Activated CD4-positive, alpha-beta memory T cell treated with anti-CD3 and anti-CD28 coated beads, Interleukin-2, amount 10 ng/mL, durations not matched to agents 7 days and 5 days (primary cell): ENCODE measurements at places on chromosomes 3 and 15.

GRCh38 chr3:15289661-15290060 lies 42.7 kb downstream of the SH3BP5 start:
- no peak for DNase-seq

DNA sequence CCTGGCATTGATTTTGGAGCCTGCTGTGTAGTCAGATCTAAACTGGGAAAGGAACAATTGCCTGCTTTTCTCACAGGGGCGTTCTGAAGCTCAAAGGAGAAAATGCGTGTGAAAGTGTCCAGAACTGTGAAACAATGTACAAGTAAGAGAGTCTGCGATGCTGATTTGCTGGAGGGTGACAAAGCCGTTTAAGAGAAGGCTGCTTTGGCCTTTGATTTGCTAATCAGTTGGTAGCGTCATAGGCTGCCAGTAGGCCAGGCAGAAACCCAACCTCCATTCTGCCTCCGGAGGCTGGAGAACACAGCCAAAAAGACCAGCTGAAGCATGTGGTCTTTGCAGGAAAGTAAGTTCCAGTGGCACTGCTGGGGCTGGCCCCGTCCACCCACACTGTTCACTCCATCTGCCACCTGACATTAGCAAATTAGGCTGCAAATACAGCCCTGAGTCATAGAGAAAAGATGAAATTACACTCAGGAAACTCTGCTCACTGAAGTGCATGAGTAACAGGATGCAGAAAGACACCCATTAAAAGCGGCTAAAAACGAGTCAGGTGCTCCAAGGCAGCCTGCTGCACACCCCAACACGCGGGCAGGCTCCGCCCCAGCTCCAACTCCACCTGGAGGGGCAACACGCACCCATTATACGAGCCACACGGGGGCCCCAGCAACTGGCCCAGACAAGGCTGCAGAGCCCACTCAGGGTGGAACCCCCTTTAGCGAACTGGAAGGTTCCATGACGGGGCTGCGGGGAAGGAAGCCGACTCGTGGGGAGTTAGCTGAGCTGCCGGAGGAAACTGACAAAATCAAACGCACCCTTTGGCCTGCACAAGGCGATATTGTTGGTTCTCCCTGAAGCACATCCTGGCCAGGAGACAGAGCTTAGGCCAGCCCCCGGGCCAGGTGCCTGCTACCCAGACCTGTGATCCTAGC lies 31.6 kb downstream of the ZDHHC19 start:
- DNase-seq, result peak; percentile 91

DNA sequence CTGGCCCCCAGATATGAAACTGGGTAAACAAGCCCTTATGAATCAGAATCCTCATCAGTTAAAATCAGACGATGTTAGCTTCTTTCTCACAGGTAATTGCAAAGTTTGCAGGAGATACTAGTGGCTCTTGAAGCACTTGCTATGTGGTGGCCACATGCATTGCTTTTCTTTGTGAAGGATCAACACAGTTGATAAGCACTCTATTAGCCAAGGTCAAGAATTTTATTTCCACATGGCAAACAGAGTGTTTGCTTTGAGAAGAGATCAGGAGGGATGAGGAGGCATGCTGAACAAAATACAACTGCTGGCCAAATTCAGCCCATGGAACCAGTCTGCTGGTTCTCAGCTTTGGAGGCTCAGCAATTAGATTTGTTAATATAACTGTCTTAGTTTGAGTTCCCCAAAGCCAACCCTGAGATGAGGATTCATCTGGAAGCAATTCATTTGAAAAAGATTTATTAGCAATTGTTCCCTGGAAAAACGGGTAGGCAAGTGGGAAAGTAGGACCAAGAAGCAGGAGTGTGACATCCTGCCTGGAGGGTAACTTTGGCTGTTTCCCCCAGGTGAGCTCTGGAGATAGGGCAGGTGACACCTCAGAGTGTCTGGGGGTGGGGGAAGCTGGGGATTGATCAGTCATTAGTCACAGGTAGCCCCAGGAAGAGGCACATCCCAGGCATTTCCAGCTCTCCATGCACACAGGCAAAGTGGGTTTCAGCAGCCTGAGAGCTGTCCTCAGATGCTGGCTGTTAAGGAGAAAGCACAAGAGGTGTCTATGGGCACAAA lies 180.3 kb downstream of the ABHD5 start:
- DNase-seq, result no peak

DNA sequence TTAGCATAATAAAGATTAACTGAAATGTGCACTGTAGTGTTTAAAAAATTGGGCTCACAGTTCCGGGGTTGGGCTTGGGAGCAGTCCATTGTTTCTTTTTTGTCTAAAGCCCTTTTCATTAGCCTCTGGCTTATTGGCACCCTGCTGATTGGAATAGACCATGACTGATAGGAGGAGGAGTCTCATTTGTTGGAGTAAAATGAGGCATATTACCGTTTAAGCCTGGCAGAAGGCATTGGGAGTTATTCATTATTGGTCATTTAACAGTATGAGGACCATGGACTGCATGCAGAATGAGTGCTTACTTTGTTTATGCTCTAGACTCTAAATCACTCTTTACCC lies 139.0 kb upstream of the CGNL1 start:
- no peak for DNase-seq

DNA sequence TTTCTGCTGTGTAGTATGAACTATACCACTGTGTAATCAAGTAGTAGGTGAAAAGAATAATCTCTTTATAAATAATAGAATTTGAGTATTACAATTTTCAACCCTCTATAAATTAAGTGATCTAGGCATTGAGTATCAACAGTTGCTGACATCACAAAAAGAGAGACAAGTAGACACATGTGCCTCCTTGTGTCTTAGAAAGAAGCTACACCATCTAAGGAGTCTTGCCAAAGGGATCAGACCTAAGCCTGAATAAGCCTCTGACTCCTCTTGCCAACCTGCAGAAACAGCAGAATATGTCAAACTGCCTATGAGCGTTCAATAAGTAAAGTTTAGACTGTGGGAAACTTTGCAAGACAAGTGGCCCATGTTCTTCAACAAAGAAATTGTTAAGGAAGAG lies 5.8 kb upstream of the MTMR10 start:
- no peak for DNase-seq

DNA sequence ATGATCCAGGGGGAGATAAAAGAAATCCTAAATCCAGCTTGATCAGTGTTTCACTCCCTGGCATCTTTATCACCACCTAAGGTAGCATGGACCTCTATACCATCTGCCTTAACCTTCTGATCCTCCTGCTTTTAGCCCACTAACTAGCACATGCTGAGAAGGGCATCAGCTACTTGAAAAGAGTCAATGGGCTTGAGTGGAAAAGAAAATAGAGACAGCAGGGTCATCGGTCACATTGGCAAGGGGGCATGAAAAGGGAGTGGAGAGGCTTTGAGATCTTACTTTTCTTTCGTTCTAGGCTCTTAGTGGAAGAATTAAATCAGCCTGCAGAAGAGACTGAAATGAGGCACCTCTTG lies 239 bp upstream of the ZFYVE19 start:
- DNase-seq, result no peak

DNA sequence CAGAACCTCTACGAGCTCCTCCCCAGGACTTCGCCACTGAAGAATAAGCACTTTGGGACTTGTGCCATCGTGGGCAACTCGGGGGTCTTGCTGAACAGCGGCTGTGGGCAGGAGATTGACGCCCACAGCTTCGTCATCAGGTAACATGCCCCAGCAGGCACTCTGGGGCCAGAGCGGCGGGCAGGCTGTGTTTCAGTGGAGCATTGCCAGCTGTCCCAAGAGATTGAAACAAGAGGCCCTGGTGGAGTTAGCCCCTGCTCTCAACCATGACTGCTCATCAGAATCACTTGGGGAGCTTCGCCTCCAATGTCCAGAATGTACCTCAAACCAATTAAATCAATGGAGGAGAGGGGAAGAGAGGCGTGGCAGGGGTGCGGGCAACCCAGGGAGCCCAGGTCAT lies 44.8 kb downstream of the ST8SIA2 start:
- no peak for DNase-seq

- no peak for DNase-seq
Observed at GRCh38 chr3:10187290-10187876, 22.7 kb downstream of the IRAK2 start.

DNA sequence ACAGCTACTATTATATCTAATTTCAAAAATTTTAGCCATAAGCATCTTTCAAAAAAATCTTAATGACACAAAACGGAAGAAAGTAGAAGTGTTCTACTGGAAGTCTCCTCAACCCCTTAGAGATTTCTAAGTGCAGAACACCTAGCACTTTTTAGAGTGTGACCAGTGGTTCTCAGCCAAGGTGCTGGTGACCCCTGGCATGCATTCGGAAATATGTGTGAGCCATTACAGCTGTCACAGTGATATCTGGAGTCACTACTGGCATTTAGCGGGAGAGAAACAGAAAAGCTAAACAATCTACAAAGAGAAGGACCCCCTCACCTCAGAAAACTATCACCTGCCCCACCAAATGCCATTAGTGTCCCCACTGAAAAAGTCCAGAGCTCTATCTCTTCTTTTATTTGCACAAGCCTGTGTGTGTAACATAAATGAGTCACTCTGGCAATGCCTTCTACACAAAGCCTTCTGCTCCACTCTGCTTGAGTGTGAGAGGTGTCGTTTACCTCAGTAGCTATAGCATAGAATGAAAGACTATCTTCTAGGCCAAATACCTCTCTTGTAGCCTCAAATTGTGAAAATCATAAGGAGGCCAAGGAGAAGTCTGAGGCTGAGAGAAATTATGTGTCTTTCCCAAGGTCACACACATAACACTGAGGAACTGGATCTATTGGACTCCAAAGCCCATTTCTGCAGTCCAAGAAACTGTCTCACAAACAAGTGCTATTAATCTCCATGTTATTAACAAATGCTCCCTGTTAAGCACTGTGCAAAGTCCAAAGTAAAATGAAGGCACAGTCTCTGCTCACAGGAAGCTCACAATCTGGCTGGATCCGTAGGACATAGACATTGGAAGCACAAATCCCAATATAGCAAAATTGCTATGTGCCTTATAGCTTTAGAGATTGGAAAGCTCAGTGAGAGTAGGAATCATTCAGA lies 28.5 kb upstream of the KCNMB2 start:
- DNase-seq, result no peak

GRCh38 chr3:89447243-89447642 lies 339.8 kb downstream of the EPHA3 start:
- DNase-seq, result no peak

- no peak for DNase-seq
Observed at GRCh38 chr3:195176776-195177175, 94.2 kb downstream of the XXYLT1 start.

- DNase-seq, result no peak
Observed at GRCh38 chr15:36742696-36743095, 163.3 kb downstream of the CDIN1 start.

GRCh38 chr3:48034000-48034516 lies 17.8 kb upstream of the MAP4 start:
- DNase-seq, result no peak

- DNase-seq, result no peak
Observed at GRCh38 chr3:67145738-67146137, 147.6 kb downstream of the KBTBD8 start.

- DNase-seq, result no peak
Observed at GRCh38 chr3:49422379-49423248, at the start of gene AMT. Gene AMT, minus strand, starts transcription at chr3:49422473. Its CDS starts 23 bp downstream, at chr3:49422450.

DNA sequence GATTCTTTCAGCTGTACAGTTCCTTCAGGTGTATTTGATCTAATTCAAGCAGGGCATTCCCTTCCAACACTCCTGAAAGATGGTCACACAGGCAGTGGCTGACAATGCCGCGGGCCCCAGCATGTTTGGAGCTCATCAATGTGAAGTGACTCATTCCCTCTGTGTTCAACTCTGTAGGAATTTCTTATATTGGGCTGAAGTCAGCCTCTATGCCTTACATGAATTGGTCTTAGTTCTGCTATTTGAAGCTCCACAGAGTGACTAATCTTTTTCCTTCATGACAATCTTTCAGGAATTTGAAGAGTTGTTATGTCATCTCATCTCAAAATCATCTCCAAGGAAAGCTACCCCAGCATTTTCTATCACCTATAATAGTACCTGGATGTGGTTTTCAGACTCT lies 142.5 kb upstream of the C2CD4B start:
- DNase-seq, result no peak

GRCh38 chr3:194537732-194538247 lies 51.0 kb upstream of the ATP13A3 start:
- DNase-seq, result no peak

DNA sequence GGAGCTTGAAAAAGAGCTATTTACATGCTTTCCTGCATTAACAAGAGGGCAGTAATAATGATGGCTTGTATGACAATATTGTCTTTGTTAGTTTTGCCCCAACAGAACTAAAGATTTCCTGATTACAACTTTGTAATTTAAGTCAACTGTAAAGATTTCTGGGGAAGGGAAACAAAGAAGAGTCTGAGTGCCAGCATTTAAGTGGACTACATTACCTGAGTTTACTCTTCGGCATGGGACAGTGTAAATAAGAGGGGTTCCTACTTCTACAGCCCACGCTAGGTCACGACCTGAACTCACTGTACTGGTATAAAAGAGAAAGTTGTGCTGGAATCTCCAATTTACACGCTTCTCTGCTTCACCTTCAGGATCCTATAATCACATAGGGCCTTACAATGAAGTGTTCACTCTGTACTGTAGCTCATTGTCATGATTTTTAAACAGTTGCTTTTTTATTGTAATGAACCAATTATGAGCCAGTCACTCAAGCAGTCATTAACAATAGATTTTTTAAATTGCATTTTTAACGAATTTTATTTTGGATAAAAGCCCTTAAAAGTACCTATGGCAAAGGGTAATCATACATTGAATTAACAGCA lies 39.6 kb downstream of the DPH6 start:
- DNase-seq, result no peak

- DNase-seq, result peak; percentile 45
Observed at GRCh38 chr3:107988460-107989175, 102.2 kb downstream of the CD47 start.

DNA sequence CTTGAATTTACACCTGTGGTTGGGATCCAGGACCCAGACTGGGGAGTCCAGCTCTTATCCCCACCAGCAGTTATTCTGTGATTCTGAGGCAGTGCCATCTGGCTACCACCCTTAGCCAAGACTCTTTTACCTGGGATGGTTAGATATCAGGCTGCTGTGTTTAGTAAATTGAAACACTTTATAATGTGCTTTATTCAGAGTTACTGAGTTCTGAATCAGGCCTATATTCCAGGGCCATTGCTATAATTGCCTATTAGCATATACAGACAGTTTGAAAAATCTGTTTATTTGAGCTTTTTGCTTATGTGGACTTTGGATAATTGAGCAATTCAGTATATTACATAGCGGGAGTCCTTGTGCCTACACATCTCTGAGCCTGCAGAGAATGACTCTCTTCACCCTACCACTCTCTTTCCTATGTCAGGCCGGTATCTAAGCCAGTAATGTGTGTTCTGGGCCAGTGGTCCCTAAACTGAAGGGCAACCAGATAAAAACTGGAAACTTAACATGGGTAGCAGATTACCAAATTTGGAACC lies 45.4 kb upstream of the TRAK1 start:
- no peak for DNase-seq
